Activated T-cell treated with anti-CD3 and anti-CD28 coated beads, Interleukin-2, amount 50 U/mL, for 72 hours (primary cell): ENCODE measurements at places on chromosomes 12 and 14.

GRCh38 chr14:64763801-64764621 is 59.8 kb downstream of the PLEKHG3 start:
- no peak overlapping the region for H3K27ac ChIP-seq
- peak overlapping the region; percentile 74 for H3K4me3 ChIP-seq
- H3K36me3 ChIP-seq: no peaks in the 10 kb centered on the region
- H3K4me1 ChIP-seq: peaks cover 24% of the 10 kb centered on the region
- H3K27me3 ChIP-seq: no peaks in the 10 kb centered on the region

DNA sequence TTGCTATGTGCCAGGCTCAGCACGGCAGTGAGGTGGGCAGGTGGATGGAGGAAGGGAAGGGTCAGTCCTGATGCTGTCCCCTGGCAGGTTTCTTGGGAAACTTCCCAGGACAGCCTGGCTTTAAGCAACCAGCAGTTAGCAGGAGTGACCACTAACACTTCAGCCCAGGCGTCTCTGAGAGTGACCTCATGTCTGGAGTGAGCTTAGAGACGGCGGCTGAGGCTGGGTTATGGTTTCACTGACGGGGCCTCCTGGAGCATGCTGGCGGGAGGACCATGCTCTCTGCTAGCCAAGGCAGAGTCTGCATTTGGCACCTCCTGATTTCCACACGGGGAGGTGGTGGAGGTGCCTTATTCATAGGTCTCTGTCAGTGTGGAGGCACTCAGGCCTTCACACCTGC is 2.5 kb downstream of the HHIPL1 start:
- H3K27ac ChIP-seq: no peak overlapping the region
- H3K4me3 ChIP-seq: no peak overlapping the region
- no peaks in the 10 kb centered on the region for H3K4me1 ChIP-seq
- H3K27me3 ChIP-seq: peaks cover 24% of the 10 kb centered on the region

- H3K4me3 ChIP-seq: no peak overlapping the region
- H3K27me3 ChIP-seq: peaks cover 7% of the 10 kb centered on the region
- DNase-seq: no peak
- no peaks in the 10 kb centered on the region for H3K36me3 ChIP-seq
These were observed 21.2 kb downstream of the TBX5 start for GRCh38 chr12:114384739-114385138.

- H3K36me3 ChIP-seq: no peaks in the 10 kb centered on the region
- peaks cover 6% of the 10 kb centered on the region for H3K4me1 ChIP-seq
- H3K27me3 ChIP-seq: peaks cover 14% of the 10 kb centered on the region
- H3K27ac ChIP-seq: no peak overlapping the region
- no peak overlapping the region for H3K4me3 ChIP-seq
These were observed 38.5 kb downstream of the DRAM1 start for GRCh38 chr12:101915841-101916240.

GRCh38 chr12:70920891-70921290 is 353 bp upstream of the PTPRR start:
- H3K27ac ChIP-seq: no peak overlapping the region
- no peaks in the 10 kb centered on the region for H3K36me3 ChIP-seq
- no peaks in the 10 kb centered on the region for H3K4me1 ChIP-seq

DNA sequence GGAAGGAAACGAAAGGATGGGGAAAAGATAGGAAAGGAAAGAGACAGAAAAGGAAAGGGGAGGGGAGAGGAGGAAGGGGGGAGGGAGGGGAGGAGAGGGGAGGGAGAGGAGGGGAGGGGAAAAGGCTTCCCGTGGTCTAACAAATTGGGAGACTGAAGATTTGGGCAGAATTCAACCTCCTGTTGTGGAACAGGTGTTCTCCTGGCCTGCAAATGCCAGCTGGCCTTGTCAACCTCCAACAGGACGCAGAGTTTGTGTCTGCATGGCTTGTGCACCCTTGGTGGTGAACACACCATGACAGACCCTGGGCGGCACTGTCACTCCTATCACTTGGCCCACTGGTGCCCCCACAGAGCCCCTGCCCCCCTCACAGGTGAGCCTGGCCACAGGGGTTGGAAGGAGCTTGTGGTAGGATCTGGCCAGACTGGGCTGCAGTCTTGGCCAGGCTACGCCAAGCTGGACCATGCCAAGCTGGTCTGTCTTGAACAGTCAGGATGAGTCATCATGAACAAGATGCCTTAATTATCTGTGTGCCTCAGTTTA is 321.6 kb downstream of the BCL11B start:
- H3K27ac ChIP-seq: no peak overlapping the region
- no peaks in the 10 kb centered on the region for H3K27me3 ChIP-seq
- H3K4me3 ChIP-seq: no peak overlapping the region
- peaks cover 30% of the 10 kb centered on the region for H3K4me1 ChIP-seq
- DNase-seq: no peak
- H3K36me3 ChIP-seq: no peaks in the 10 kb centered on the region

- no peak overlapping the region for H3K4me3 ChIP-seq
- no peaks in the 10 kb centered on the region for H3K36me3 ChIP-seq
- peaks cover 12% of the 10 kb centered on the region for H3K27me3 ChIP-seq
- DNase-seq: no peak
- no peak overlapping the region for H3K27ac ChIP-seq
- peaks cover 10% of the 10 kb centered on the region for H3K4me1 ChIP-seq
These were observed 218.3 kb upstream of the CRY1 start for GRCh38 chr12:107311682-107312081.

- H3K27ac ChIP-seq: no peak overlapping the region
- H3K4me3 ChIP-seq: no peak overlapping the region
- H3K36me3 ChIP-seq: no peaks in the 10 kb centered on the region
These were observed 19.3 kb upstream of the KRT7 start for GRCh38 chr12:52213564-52214420.

GRCh38 chr12:105823810-105824209 is 314.9 kb downstream of the NUAK1 start:
- H3K4me3 ChIP-seq: no peak overlapping the region
- H3K36me3 ChIP-seq: peaks cover 1% of the 10 kb centered on the region
- DNase-seq: no peak
- H3K4me1 ChIP-seq: no peaks in the 10 kb centered on the region
- peaks cover 6% of the 10 kb centered on the region for H3K27me3 ChIP-seq
- no peak overlapping the region for H3K27ac ChIP-seq

GRCh38 chr12:13686260-13686659 is 295.1 kb downstream of the GRIN2B start:
- DNase-seq: no peak
- H3K4me3 ChIP-seq: no peak overlapping the region
- no peaks in the 10 kb centered on the region for H3K27me3 ChIP-seq
- no peaks in the 10 kb centered on the region for H3K36me3 ChIP-seq
- no peak overlapping the region for H3K27ac ChIP-seq
- no peaks in the 10 kb centered on the region for H3K4me1 ChIP-seq

DNA sequence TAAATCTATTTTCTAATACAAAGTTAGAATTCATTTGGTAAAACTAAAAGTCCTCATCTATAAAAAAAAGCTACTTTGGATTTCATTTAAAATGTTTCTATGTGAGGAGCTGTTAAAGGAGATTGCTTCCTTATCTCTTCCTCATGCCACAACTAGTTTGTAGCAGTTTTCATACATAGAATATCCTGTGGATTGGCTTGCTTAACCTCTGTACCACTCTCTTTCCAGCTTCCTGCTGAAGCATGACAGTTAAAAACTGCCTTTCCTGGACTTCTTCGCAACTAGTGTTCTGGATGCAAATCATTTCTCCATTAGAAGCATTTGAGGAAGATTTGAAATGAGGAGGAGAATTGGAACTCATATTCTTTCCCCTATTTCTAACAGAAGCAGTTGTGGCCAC is 49.6 kb downstream of the ST8SIA1 start:
- H3K36me3 ChIP-seq: no peaks in the 10 kb centered on the region
- H3K4me3 ChIP-seq: no peak overlapping the region
- peaks cover 7% of the 10 kb centered on the region for H3K27me3 ChIP-seq
- H3K27ac ChIP-seq: no peak overlapping the region

DNA sequence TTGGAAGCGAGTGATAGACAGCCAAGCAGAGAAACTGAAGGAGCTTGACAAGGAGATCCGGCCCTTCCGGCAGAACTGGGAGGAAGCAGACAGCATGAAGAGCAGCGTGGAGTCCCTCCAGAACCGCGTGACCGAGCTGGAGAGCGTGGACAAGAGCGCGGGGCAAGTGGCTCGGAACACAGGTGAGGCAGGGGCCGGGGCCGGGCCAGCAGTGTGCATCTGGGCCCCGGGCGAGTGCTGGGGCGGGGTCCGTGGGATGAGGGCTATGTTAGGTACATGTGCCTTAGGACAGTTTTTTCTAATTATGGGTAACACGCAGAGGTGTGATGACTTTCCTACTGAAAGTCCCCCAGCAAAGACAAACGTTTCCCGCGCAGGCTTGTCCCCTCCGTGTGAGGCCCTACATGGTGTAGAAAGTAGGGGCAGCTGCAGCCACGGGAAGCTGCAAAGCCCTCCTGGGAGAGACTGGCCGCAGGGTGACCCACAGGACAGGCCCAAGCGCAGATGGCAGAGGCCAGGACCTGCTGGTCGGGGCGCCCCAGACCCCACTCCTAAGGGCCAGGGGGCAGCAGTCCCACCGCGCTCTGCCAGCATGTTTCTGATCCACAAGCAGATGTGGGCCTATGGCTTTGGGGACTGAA is 19.1 kb upstream of the AMN start:
- H3K27ac ChIP-seq: peak overlapping the region; percentile 30
- no peak overlapping the region for H3K4me3 ChIP-seq
- H3K27me3 ChIP-seq: no peaks in the 10 kb centered on the region
- peaks cover 22% of the 10 kb centered on the region for H3K4me1 ChIP-seq

GRCh38 chr12:51424094-51424661 is 453 bp upstream of the SLC4A8 start:
- H3K4me1 ChIP-seq: peaks cover 16% of the 10 kb centered on the region
- no peak overlapping the region for H3K27ac ChIP-seq
- H3K4me3 ChIP-seq: peak overlapping the region; percentile 85

DNA sequence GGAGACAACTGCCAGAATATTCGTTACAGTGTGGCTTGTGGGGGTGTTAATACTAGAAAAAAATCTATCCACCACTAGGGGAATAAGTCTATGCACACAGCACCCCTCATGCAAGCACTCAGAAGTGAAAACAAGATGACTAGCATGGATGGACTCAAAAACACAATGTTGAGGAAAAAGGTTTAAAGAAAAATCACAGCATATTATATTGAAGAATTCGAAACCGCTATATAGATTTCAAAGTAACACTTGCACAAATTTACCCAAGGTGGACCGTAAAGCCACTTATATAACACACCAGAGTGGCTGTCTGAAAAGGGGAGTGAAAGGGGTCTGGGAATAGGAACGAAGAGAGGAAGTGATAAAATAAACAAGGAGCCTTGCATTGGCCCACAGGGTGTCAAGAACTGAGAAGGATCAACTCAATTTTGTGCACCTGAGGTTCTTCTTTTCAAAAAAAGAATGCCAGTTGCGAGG is 544 bp downstream of the ABCD4 start:
- H3K27ac ChIP-seq: peak overlapping the region; percentile 98
- H3K4me3 ChIP-seq: peak overlapping the region; percentile 99

DNA sequence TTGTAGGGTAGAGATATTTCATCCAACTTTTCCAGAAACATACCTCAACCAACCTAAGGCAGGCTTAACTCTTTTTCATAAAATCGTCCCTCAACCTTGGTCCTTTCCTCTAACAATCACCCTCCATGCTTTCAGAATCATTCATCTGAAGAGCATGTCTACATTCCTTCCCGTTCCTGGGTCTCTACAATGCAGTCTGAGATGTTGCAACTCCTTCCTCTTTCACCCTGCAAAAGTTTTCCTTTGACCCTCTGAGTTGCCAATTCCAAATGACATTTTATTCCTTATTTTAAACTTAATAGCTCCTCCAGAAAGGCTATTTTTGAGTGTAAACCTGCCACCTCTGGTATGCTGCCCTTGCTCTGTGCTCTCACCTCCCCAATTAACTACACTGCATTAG is 16.7 kb downstream of the SLC7A7 start:
- no peak for DNase-seq
- H3K27ac ChIP-seq: no peak overlapping the region
- H3K4me1 ChIP-seq: no peaks in the 10 kb centered on the region
- peaks cover 48% of the 10 kb centered on the region for H3K27me3 ChIP-seq
- no peaks in the 10 kb centered on the region for H3K36me3 ChIP-seq

- no peak overlapping the region for H3K4me3 ChIP-seq
- H3K36me3 ChIP-seq: no peaks in the 10 kb centered on the region
- H3K27ac ChIP-seq: no peak overlapping the region
- no peak for DNase-seq
- no peaks in the 10 kb centered on the region for H3K27me3 ChIP-seq
- H3K4me1 ChIP-seq: no peaks in the 10 kb centered on the region
These were observed 213.1 kb upstream of the FLRT2 start for GRCh38 chr14:85316701-85317410.

- no peaks in the 10 kb centered on the region for H3K27me3 ChIP-seq
- peaks cover 5% of the 10 kb centered on the region for H3K36me3 ChIP-seq
- DNase-seq: peak; percentile 50
- H3K4me3 ChIP-seq: peak overlapping the region; percentile 95
These were observed 718 bp downstream of the CCDC92 start for GRCh38 chr12:123971770-123972456.

DNA sequence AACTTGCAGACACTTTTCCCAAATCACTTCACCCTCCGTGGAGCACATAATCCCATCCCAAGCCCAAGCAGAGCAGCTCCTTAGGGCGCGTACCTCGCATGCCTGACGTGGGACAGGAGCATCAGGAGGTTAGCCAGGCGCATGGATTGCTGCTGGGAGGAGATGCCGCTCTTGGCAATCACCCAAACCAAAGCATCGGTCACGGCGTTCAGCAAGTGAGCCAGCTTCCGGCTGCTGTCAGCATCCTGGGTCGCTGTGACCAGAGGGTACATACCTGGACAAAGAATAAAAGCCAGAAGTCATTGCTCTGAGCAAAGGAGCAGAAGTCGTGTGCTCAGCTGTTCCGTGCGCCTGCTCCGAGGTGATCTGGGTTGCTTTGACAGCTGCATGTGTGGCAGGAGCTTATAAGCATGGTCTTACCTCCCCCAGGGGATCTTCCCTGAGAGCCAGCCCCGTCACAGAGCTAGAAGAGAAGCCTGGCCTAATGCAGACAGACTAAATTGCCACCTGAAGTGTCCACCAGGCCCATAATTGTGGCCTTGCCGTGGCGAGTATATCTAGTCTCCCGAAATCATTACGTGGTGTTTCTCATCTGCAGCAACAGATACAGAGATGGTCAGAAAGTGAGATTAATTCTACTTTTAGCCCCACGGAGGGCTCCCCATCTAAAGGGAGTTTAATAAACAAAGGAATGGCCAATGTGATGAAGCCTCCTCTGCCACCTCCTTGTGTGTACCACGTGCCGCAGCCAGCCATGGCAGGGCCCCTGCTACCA is 59.1 kb downstream of the ESR2 start:
- no peak overlapping the region for H3K4me3 ChIP-seq
- peaks cover 20% of the 10 kb centered on the region for H3K4me1 ChIP-seq
- no peak overlapping the region for H3K27ac ChIP-seq
- H3K36me3 ChIP-seq: no peaks in the 10 kb centered on the region

GRCh38 chr12:25694072-25694471 is 141.0 kb upstream of the LMNTD1 start:
- no peaks in the 10 kb centered on the region for H3K4me1 ChIP-seq
- H3K4me3 ChIP-seq: no peak overlapping the region
- H3K36me3 ChIP-seq: no peaks in the 10 kb centered on the region
- H3K27me3 ChIP-seq: no peaks in the 10 kb centered on the region
- DNase-seq: no peak
- no peak overlapping the region for H3K27ac ChIP-seq

DNA sequence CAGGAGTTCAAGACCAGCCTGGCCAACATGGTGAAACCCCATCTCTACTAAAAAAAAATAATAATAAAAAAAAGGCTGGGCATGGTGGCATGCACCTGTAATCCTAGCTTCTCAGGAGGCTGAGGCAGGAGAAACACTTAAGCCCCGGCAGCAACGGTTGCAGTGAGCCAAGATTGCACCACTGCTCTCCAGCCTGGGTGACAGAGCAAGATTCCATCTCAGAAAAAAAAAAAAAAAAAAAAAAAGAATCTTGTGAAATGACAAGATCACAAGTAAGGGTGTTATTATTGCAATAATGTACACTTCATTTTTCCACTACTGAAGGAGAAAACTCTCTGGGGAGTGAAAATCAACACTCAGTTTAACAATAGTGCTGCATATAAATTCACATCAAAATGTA is 8.8 kb upstream of the PTGR2 start:
- peaks cover 12% of the 10 kb centered on the region for H3K27me3 ChIP-seq
- H3K4me3 ChIP-seq: no peak overlapping the region
